ENCODE measurements at places on chromosomes 3 and 15. TPM values are rescaled to one million over a fixed set of nuclear protein-coding genes. Genes with fewer than 3 reads are reported as not detected.
A peak's percentile ranks its signal among the peaks of the same experiment; 100 is the strongest.

GRCh38 chr3:157572559-157573270, 69.5 kb upstream of the VEPH1 start:
- peak; percentile 48 for DNase-seq

RBSN gene
- total RNA-seq: 24.7 TPM

DNA sequence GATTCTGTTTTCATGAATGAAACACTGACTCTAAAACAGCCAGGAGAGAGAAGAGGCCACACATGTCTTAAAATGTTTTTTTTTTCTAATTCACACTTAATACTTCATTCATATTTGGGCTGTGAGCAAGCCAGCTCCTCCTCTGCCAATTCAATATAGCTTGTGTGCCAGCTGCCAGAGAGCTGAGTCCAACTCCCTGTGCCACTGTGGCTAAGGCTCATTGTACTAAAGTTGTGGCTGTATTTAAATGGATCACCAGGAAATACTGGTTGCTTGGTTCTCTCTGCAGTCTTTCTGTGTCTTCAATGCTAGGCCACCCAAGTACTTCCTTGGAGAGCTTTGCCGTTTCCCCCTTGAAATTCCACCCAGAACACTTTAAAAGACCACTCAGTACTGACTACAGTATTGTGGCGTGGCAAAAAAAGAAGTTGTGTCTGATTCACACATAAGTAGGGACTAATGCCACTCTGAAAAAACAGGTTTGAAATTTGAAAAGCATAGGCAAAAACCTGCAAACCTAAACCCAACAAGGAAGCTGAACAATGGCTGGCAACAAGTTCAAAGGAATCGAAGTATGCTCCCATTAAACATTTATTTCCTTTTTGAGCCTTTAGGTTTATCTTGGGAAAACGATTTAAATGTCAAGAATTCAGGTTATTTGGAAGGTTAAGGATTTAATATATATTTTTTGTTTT, 524.7 kb downstream of the DIPK2A start:
- DNase-seq: no peak

DNA sequence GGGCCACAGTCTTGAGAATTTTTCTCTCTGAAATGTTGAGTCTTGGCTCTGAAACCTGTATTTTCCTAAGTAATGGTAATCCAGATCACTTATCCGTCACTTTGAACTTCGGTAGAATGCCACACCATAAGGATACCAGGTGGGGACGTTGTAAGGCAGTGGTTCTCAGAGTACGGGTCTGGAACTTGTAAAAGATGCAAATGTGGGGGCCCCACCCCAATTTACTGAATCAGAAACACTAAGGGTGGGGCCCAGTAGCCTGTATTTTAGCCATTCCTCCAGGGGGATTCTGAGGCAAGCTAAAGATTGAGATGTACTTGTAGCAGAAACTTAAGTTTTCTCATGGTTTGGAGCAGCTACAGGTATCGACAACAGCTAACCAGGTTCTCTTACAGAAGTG, 555.3 kb downstream of the FOXP1 start:
- no peak for DNase-seq

DNA sequence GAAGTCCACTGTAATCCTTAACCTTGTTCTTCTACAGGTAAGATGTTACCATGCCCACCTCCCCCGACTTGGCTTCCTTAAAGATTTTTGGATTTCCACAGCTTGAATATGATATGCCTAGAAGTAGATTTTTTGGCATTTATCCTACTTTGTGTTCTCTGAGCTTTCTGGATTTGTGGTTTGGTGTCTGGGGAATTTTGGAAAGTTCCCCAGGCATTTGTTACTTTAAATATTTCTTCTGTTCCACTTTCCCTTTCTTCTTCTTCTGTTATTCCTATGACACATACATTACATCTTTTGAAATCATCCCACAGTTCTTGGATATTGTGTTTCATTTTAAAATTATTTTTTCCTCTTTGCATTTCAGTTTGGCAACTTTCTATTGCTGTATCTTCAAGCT, 122.1 kb upstream of the TMEM108 start:
- no peak for DNase-seq

GCSAM gene
- total RNA-seq: not detected

KLHL6 gene
- total RNA-seq: not detected

DNA sequence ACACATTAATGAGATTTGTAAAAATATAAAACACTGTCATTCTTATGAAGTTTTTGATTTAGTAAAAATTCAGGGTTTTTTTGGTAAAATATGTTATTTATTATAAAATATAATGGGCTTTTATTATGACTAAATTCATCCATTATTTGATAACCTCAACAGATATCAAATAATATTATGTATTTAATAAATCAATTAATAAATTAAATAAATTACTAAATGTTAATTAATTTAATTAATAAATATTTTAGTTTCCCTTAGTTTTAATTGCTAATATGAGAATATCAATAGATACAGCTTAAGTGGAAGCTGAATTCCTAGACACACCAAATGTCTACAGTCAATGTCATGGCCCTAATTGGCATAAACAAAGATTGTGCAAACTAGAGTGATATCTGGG, 82.3 kb upstream of the DGKG start:
- DNase-seq: no peak

- DNase-seq: no peak
Measured at GRCh38 chr3:16406579-16406978, 106.9 kb downstream of the RFTN1 start.

ARRDC4 gene
- total RNA-seq: 293 TPM

DNA sequence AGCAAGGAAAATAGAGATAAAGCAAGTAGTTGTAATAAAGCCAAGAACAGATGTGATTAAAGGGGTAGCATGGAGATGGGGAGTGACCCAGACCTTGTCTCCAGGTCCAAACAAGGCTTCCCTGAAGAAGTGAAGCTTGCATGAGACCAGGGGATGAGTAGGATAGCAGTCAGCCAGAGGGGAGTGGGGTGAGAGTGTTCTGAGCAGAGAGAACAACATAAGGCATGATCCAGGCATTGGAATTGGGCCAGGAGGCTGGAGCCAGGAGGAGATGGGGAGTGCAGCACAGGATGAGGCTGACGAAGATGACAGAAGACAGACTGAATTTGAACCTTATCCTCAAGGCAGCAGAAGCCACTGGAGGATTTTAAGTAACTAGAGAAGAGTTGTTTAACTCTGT, 7.2 kb downstream of the TMOD2 start:
- DNase-seq: no peak

GRM7 gene
- not detected for total RNA-seq

GRCh38 chr15:85008474-85009260, 27.0 kb downstream of the PDE8A start:
- DNase-seq: no peak

- DNase-seq: no peak
Measured at GRCh38 chr3:126498929-126499328, 18.6 kb downstream of the UROC1 start.

GRCh38 chr3:145798696-145799537, 362.1 kb downstream of the PLOD2 start:
- no peak for DNase-seq

- DNase-seq: no peak
Measured at GRCh38 chr3:114111060-114111770, 54.7 kb downstream of the QTRT2 start.

DNA sequence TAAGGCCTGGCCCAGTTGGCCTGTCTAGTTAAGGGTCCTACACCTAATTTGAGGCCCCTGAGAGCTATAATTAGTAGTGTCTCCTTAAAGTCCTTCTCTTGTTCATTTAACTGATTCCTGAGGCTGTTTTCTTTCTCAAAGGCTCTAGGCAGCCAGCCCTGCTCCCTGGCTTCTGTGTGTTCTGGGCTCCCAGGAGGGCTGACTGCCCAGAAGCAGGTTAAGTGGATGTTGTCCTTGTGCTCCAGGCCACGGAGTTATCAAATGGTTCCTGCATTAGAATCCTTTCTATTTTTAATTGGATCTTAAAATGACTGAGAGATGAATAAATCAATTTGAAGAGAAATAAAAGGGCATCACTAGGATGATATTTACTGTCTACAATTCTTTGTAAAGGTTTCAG, 140.0 kb downstream of the SNRK start:
- DNase-seq: no peak

DNA sequence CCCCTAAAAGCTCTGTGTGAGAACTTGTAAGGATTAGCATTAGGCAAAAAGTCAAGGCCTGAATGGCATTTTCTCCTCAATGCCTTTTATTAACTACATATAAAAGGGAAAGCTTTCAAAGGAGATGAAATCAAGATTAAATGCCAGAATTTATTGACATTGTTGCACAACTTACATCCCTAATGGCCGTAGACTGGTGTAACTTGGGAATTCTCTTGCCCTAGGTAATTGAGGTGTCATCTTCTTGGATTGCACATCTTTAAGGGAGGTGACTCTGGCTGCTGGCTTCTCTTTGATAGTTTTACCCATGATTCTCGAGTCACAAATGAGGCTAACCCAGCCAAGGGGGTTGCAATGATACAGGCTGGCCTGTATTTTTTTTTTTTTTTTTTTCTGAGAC, 249.1 kb downstream of the TBL1XR1 start:
- peak; percentile 43 for DNase-seq

ALDH1A3 gene
- total RNA-seq: 60.3 TPM

ZNF660 gene
- total RNA-seq: 1.4 TPM

- no peak for DNase-seq
Measured at GRCh38 chr3:30465454-30465853, 140.9 kb upstream of the TGFBR2 start.

DNA sequence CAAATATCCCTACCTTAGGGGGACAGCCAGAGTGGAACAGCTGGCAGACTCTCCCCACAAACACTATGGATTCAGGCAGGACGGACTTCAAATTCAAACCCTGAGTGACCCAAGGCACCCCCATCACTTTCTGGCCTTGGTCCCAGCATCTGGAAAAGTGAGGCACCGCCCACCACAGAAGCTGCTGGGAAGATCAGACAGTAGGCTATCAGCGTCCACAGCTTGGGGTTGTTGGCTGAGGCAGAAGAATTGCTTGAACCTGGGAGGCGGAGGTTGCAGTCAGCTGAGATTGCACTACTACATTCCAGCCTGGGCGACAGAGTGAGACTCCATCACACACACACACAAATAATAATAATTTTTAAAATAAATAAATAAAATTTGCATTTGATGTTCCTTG, 8.5 kb downstream of the PFKFB4 start:
- no peak for DNase-seq

GRCh38 chr15:77869021-77869895, 208.3 kb downstream of the TBC1D2B start:
- DNase-seq: no peak

DUOX1 gene
- total RNA-seq: 0.35 TPM

GRCh38 chr3:111128884-111129283, 57.3 kb downstream of the NECTIN3 start:
- DNase-seq: peak; percentile 18

- no peak for DNase-seq
Measured at GRCh38 chr3:152319831-152320617, 51.3 kb downstream of the MBNL1 start.

GRCh38 chr15:74376825-74377581, 9.6 kb upstream of the CYP11A1 start:
- DNase-seq: no peak

GRCh38 chr15:100311154-100311625, 30.6 kb downstream of the ADAMTS17 start:
- DNase-seq: no peak

TIGIT gene
- total RNA-seq: not detected

- no peak for DNase-seq
Measured at GRCh38 chr3:96466441-96466840, 348.0 kb upstream of the EPHA6 start.

FBXW12 gene
- not detected for total RNA-seq

DNA sequence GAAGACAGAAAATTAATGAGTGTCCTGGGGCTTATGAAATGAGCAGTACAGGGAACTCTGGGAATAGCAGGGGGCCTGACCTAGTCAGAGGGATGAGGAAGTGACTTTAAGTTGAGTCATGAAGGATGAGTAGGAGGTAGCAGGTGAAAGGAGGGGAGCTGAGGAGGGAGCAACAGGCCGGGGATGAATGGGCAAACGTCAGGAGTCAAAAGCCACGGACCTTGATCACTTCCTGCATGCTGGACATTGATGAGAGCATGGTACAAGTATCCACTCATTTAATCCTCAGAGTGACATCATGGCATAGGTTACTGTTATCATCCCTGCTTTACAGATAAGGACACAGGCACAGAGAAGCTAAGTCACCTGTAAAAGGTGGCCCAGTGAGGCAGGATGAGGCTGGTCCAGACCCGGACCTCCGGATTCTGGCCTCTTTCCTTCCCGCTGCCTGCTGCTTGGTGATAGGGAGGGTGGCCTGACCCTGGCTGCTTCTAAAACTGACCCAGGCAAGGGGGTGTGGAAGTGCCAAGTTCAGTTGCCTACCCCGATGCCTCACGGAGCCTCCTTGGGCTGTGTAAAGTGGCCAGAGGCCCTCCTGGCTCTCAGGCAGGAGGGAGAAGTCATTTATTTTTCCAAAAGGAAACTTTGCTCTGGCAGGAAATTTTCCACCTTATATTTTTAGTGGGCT, 7.6 kb downstream of the CORO2B start:
- peak; percentile 92 for DNase-seq

SERF2 gene
- total RNA-seq: 780 TPM

DNA sequence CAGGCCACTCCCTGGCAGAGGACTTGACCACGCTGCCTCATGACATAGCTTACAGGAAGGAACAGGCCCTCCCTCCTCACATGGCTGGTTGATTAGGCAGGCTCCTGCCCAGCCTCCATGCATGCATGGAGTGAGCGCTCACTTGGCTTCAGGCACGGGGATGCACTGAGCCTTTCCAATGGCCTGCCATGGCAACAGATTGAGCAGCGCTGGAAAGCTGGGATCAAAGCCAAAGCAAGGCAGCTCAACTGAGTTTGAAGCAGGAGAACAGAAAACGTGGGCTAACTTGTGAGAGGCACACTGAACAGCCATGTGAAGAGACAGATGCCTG, 5.9 kb upstream of the GRAMD2A start:
- peak; percentile 95 for DNase-seq

SIN3A gene
- 66.0 TPM for total RNA-seq

GRCh38 chr3:100779480-100779879, 70.2 kb downstream of the TFG start:
- no peak for DNase-seq

DNA sequence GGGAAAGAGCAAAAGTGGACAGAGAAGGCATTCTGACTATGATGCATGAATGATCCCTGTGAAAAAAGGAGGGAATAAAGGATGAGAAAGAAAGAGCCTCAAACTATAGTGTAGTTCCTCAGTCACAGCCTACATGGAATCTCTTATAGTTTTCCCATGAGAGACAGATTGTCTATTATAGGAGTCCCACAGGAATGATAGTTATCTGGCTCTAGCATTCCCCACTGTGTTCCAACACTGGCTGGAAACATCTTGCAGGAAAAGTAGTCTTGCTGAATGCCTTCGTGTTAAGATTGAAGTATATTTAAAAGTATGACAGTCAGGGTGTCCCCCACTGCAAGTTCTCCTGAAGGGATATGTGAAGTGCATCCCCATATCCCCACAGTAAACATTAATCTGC, 641.5 kb upstream of the NECTIN3 start:
- no peak for DNase-seq

GPR27 gene
- 4.0 TPM for total RNA-seq

All from renal cortical epithelial cell (primary cell).